CD4-positive, alpha-beta T cell treated with Interleukin-4 for 4 hours (primary cell): ENCODE measurements at places on chromosomes 5 and 9.

- DNase-seq = no peak
These were observed 323.8 kb downstream of the PSAT1 start for GRCh38 chr9:78620764-78621163.

DNA sequence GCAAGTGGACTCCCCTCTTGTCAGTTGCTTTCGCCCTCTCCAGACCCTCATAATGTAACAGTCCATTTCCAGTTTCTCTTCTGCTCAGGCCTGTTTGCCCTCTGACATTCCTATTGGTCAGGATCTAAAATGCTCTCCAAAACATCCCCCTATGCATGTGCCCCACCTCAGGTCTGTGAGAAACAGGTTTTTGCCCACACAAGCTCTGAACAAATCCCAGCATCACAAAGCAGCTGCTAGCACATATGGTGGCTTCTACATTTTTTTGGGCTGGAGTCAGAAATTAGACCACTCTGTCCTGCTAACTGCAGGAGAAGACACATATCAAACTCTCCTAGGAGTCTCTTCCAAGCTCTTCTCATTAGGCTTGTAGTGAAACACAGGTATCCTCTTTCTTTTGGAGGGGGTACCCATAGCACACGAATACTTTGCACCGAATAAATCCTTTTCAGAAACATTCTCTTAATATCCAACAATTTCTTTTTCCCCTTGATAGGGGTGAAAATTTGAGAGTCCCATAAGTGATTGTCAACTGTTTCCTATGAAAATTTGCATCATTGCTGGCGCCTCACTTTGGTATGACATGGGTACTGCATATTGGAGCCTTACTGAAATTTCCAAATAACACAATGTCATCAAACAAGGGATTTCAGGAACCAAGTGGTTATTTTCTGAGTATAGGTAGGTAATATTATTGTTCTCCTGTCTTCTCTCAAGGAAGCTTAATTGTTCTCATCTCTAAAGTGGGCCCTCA lies 19.3 kb upstream of the HSPA9 start:
- DNase-seq = no peak

GRCh38 chr5:111853748-111854147 lies 96.8 kb upstream of the NREP start:
- DNase-seq = no peak

- DNase-seq = no peak
These were observed 10.2 kb downstream of the NCS1 start for GRCh38 chr9:130182381-130182909.

DNA sequence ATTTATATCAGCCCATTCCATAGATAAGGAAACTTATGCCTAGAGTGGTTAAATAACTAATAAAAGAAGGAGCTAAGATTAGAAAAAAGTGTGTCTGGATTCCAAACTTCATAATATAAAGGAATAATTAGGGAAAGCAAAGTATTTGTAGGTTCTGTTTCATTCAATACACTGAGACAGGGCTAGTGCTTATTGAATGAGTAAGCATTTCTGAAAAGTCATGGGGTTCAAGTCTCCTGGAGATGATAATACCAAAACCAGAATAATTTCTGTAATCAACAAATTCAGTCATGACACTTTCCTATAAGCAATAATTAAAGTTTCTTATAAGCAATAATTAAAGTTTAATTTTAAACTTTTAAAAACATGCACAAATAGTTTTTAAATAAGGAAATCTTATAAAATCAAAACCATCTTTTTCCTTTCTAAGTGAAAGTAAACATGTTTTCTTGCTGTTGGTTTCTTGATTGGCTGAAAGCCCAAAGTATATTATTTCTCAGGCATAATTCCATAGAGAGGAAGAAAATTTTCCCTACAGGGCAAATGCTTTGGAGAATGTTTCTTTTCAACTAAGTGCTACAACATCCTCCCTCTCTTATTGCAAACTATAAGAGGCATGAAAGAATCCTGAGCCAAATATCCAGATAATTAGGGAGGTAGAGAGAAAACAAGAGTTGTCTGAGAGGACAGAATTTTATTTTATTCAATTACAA lies 510.2 kb downstream of the PRELID2 start:
- no peak for DNase-seq

DNA sequence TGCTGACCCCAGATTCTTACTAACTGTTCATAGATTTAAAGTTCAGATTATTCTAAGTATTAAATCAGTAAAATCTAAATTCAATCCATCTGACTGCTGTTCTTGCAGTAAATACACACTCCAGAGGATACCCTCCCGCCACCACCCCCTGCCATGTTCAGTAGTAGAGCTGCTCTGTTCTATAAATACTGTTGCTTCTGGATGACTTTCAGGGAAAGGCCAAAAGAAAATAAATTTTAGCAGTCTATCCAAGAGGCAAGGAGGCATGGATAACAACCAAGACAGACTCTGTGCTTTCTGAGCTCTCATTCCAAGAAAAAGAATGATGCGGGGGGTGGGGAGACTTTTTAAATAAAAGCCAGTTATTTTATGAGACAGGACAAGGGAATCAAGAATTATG lies 115.1 kb downstream of the ADAMTS6 start:
- no peak for DNase-seq

DNA sequence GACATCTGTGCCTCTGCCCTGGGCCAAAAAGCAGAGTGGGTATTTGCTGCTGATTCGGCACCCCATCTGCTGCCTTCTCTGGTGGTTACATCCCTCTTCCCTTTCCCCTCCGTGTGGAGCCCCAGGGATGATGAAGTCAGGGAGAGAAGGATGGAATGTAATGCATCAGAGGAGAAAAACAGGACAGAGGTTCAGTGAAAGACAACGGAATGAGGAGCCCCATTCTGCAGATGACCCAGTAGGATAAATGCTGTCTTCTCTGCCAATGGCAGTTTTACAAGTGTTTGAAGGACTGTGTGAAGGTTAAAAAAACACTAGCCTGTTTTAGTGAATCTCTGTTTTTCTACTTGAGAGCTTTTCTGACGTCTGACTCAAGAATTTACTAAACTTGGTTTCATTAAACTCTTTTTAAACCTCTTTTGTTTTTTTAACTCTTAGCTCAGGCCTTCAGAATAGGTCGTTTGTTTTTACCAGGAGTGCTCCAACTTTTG lies 86.3 kb downstream of the NLN start:
- no peak for DNase-seq

DNA sequence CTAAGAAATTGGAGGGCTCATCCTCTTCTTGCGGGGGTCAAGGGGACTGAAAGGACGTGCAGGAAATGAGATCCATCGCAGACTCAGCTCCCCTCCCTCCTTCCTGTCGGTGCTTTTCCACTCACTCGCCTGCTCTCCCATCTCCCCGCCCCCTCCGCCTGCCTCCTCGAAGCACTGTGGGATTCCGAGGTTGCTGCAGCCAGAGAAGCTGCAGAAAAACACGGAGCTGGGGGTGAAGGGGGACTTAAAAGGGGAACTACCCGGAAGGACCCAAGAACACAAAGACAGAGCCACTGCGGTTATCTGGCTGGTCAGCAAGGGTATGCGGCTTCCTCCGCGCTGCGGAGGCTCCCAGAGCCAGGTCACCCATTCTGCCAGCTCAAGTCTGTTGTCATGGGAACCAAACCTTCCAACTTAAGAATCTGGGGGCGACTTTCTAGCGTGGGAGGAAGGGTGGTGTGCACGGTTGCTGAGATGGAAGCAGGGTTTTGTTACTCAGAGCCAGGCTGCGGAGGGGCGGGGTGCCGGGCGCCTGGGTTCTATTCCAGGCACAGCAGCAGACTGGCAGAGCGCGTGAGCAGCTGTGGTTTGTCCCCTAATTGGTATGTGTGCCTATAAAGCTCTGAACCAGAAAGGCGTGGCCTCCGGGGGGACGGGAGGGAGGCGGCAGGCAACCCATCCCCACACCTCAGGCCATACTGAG lies 24.9 kb downstream of the PCDHGC5 start:
- DNase-seq = peak; percentile 67

GRCh38 chr9:124452326-124452725 lies 2.1 kb downstream of the ADGRD2 start:
- no peak for DNase-seq

DNA sequence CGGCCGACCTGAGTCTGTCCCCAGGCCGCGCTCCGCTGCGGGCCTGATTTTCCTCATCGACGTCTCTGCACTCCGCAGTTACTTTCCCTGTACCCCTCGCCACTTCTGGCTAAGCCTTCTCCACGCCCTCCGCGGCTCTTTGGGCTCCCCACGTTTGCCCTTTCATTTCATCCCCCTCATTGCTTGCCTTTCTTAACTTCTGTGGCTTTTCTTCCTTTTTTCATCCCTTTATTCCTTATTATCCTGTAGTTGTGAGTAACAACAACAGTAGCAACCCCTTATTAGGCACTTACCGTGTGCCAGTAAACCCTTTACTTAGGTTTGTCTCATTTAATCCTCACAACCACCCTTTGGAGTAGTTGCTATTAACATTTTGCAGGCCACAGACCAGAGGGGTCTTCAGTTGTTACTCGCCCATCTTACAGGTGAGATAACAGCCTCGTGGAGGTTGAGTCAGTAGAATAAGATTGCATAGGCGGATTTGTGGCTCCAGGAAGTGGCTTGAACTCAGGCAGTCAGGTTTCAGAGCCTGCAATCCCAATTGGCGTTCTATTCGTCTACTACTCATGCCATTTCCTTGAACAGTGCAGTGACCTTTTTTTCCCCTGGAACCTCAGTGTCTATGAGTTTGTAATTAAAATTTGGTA lies 724 bp downstream of the TCERG1 start:
- peak; percentile 22 for DNase-seq

GRCh38 chr5:129904102-129904666 lies at the start of gene CHSY3:
Gene CHSY3, plus strand, starts transcription at chr5:129904465.
- DNase-seq = peak; percentile 1

GRCh38 chr9:118761016-118761790 lies 608.0 kb downstream of the BRINP1 start:
- no peak for DNase-seq

- no peak for DNase-seq
These were observed 379 bp upstream of the CLK4 start for GRCh38 chr5:178627259-178627598.

GRCh38 chr9:109986521-109986991 lies 206.6 kb downstream of the PALM2AKAP2 start:
- DNase-seq = no peak

- no peak for DNase-seq
These were observed 536.5 kb upstream of the ZNF462 start for GRCh38 chr9:106326493-106326892.

- DNase-seq = no peak
These were observed 23.5 kb downstream of the RIGI start for GRCh38 chr9:32502464-32502863.
